HFFc6 (cell line): ENCODE measurements at places on chromosomes 13 and 19. TPM values are rescaled to one million over a fixed set of nuclear protein-coding genes. Genes with fewer than 3 reads are reported as not detected.

DNA sequence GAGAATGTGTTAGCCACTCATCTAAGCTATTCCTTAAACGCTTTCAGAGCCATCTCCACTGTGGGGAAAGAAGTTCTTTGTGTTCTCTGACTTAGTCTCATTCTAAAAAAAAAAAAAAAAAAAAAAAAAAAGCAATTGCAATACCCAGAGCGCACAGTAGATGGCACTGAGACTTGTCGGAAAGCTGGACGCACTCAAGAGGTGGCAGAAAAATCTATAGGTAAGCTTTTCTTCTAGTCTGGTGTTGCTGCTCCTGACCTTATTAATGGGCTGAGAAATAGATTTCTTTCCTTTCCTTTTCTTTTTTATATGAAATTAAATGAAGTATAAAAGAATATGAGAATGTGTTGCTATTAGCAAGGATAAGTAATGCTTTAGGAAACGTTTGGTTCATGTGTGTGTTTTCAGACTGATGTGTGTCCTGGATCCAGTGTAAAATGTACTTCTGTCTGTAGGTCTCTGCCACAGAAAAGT, 4.7 kb upstream of the GJB2 start:
- no peak for DNase-seq

DNA sequence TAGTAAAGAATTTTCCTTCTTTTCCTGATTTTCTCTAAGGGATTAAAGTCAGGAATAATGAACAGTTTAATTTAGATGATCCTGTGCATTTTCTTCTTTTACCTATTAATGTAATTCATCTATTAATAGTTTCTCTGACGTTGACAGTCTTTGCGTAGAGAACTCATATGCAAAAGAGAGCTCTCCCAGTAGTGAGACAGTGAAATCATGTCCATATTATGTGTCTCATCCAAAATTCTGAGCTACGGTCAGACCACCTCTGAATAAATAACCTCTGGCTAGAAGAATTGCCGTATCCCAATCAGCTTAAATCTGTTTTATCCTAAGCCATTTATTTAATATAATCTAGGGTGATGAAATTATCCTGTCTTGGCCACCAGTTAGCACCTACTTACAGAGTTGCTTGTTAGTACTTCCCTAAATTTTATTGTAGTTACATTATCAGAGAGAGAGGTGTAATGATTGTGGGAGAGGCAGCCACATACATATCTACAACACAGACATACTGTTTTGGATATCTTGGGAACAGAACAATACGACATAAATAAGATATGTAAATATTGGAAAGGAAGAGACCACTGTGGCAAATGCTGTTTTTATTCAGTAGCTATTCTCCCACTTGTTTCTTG, 30.7 kb downstream of the PDS5B start:
- DNase-seq: no peak

Gene ILF3
- total RNA-seq: 225 to 281 TPM (median 256 TPM) in 3 replicates

DNA sequence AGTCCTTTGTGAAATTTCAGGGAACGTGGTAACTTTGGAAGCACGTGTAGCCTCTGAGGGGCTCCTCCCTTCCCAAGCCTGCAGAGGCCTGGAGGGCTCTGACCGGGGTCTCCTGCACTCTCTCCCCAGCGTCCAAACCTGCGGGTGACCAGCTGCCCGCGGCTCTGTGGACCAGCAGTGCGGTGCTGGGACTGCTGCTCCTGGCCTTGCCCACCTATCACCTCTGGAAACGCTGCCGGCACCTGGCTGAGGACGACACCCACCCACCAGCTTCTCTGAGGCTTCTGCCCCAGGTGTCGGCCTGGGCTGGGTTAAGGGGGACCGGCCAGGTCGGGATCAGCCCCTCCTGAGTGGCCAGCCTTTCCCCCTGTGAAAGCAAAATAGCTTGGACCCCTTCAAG, 2.7 kb upstream of the TPGS1 start:
- DNase-seq: no peak

Gene ZNF586
- total RNA-seq: 6.3 to 8.8 TPM (median 7.0 TPM) in 3 replicates

- DNase-seq: no peak
These were observed 83.9 kb downstream of the ING1 start for GRCh38 chr13:110797230-110797877.
